ENCODE measurements at places on chromosomes 1 and 21.

- DNase-seq = no peak
These were observed 49.8 kb downstream of the SKI start for GRCh38 chr1:2277741-2278488.

- peak; percentile 89 for DNase-seq
These were observed 643 bp upstream of the MOV10 start for GRCh38 chr1:112673592-112674439.

DNA sequence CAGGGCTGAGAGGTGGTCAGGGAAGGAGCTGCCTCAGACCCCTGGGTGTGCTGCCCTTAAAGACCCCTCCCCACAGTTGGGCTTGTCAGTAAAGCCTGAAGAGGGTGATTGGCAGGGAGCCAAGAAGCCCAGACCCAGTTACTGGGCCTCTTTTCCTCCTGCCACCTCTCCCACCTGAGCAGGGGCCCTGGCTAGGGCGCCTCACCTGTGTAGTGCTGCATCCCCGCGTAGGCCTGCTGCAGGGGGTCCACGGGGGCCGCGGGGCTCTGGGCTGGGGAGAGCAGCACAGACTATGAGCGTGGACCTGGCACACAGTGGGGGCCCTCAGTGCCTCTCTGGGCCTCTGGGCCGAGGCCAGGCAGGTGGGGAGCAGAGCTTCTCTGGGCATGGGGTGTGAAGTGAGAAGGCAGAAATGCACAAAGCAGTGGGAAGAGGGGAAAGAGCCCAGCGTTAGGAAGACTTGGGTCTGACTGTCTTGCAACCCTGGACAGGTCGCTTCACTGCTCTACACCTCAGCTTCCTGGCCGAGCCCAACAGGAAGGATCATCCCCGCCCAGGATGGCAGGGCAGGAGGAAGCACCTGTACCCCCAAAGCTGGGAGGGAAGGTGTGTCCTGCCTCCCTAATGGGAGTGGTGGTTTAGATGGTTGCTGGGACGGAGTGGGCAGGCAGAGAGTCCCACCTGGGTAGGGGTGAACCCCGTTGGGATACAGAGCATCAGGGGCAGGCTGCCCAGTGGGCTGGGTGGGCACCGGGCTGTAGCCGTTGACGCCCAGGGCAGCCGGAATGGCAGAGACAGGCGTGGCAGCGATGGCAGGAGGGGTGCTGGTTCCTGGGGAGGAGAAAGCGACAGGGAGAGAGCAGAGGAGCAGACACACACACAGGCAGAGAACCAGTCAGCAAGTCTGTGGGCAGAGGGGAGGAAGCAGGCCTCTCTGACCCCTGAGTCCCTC, 9.9 kb downstream of the CELF3 start:
- no peak for DNase-seq

DNA sequence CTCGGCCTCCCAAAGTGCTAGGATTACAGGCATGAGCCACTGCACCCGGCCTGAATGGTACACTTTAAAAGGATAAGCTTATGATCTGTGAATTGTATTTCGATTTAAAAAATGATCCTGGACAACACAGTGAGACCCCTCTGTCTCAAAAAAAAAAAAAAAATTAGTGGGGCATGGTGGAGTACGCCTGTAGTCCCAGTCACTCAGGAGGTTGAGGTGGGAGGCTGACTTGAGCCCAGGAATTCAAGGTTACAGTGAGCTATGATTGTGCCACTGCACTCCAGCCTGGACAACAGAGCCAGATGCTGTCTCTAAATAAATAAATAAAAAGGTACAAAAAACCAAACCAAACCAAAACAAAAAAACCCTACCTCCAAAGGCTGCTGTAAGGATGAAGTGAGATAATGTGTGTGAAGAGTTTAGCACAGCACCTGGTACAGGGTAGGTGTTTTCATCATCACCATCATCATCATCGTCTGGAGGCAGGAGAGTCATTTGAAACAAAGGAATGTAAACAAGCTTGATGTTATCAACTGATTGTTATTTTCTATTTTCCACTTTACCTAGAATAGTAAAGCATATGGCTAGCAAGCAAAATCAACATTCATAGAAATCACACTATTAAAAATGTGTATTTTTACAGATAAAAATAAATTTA, 22.5 kb upstream of the HTR1D start:
- DNase-seq = no peak

- DNase-seq = no peak
These were observed 61.0 kb downstream of the DNTTIP2 start for GRCh38 chr1:93817819-93818569.

DNA sequence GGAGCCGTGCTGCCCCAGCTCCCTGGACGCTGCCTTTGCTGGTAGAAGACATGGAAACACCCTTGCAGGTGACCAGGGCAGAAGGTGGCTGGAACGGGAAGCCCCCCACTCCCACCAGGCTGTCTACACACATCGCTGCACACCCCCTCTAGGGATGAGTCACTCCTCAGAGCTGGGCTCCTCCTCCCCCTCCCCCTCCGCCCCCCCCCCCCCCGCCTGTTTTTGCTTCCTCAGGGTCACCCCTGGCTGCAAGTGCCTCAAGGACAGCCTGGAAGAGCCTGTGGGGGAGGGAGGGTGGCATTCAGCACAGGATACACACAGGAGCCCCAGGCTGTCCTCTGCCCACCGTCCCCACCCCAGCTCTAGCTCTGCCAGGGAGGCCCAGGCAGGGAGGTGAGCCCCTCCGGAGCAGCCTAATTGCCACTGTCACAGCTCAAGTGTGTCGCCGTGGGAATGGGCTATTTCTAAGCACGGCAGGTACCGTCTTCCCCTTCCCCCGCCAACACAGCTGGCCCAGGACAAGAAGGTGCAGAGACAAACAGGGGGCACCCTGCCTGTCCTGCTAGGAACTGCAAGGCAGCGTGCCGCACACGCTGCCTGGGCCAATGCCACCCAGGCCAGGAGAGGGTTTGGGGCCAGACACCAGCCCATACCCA, 2.5 kb downstream of the FNDC10 start:
- DNase-seq = no peak

- DNase-seq = no peak
These were observed 26.6 kb downstream of the SLX9 start for GRCh38 chr21:44966135-44967081.

DNA sequence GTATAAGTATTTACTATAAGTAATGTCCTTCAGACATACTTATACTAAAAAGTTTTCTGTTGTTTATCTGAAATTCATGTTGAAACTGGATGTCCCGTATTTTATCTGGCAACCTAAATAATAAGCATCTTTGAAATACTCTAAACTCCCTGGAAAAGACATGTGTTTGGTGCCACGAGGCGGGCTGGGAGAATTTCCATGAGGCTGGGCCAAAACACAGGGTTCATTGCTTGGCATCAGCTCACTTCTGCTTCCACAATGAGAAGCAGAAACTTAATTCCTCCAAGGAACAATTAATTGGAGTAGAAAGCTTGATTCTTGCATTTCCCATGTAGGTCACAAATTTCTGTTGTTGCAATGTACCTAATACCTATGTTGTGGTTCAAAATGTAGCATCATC, 110.2 kb downstream of the PSMG1 start:
- DNase-seq = no peak

- DNase-seq = no peak
These were observed 33.2 kb downstream of the HSD3B2 start for GRCh38 chr1:119448127-119448511.

- DNase-seq = peak; percentile 3
These were observed 74.9 kb downstream of the NFASC start for GRCh38 chr1:204945565-204945977.

- no peak for DNase-seq
These were observed 76.0 kb downstream of the POFUT2 start for GRCh38 chr21:45211661-45212060.

DNA sequence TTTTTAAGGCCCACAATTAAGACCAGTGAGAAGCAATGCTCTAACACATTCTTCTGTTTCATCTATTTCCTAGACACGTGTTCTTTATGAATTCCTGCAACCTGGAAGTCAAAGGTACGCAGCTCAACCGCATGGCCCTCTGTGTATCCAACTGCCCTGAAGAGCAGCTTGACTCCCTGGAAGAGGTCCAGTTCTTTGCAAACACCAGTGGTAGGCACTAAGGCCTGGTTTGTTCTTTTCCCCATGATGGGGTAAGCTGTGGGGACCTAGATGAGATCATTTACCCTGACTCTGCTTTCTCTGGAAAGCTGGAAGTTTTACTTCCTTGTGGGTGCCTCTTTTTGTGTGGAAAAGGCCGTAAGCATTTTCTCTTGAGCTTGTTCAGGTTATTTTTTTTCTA, 7.3 kb downstream of the SLC44A3 start:
- DNase-seq = no peak

- DNase-seq = peak; percentile 10
These were observed 2.9 kb upstream of the CENPL start for GRCh38 chr1:173827611-173828010.

GRCh38 chr1:99969260-99969728, 502 bp upstream of the SLC35A3 start:
- DNase-seq = peak; percentile 21

DNA sequence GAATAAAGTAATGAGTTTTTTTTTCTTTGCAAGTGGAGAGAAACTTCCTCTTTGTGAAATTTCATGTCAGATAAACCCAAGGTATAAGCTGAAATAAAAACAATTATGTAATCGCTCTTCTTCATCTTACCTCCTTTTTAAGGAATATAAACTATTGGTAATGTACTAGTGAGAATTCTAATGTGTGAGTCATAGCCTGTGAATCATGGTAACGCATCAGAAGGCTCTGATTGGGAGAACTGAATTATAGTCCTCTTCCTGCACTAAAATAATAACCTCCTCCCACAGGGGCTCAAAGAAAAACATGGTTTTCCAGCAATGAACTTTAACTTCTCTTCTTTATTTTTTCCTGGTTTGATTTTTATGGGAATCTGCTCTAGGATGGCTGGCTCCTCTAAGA, 57.1 kb upstream of the COX20 start:
- DNase-seq = peak; percentile 81

- DNase-seq = no peak
These were observed 93.8 kb downstream of the USP25 start for GRCh38 chr21:15823486-15824150.

GRCh38 chr1:240178366-240178765, 86.7 kb downstream of the FMN2 start:
- DNase-seq = no peak

DNA sequence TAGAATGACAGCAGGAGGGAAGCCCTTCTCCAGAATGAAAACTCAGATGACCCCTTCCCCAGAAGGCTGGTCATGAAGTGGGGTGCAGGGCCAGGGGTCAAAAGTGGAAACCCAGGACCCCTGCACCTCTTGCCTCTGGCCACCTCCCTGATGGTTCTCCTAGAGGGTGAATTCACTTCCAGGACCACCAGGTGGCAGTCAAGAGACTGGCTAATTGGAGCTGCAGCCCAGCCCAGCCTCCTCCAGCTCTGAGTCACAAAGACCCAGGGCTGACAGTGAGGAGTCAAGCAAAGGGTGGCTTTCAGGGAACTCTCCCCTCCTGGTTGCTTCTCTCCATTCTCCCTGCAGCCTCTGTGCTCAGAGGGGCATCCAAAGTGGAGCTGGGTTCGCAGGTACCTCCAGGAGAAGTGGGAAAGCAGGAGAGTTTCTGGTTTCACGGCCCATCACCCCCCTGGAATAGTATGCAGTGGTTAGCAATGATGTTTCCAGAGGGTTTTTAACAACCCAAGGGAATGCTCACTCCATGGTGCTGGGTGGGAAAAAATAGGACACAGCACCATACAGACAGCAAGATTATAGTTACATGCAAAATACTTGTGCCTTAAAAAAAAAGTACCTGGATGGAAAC, 6.1 kb upstream of the EPHB2 start:
- peak; percentile 90 for DNase-seq

- DNase-seq = no peak
These were observed 11.7 kb upstream of the MAP3K21 start for GRCh38 chr1:233315718-233316301.

GRCh38 chr1:52127181-52128180, 14.4 kb upstream of the ZFYVE9 start:
- DNase-seq = peak; percentile 90

DNA sequence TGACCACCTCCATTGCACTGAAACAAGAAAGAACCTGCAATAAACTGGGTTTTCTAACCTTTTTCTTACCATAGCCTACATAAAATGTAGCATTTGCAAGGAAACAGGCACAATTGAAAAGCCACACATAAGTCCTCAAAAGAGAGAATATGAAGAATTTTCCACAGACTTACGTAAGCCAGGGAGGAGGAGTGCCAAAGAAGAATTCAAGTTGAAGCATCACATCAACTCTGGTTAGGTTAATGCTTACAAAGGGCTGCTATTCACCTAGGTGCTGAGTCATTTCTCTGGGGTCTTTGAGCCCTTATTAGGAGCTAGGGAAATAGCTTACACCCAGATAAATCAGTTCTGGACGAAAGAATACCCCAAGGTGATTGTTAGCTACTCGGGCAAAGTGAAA, 9.6 kb downstream of the OSCP1 start:
- DNase-seq = peak; percentile 10

DNA sequence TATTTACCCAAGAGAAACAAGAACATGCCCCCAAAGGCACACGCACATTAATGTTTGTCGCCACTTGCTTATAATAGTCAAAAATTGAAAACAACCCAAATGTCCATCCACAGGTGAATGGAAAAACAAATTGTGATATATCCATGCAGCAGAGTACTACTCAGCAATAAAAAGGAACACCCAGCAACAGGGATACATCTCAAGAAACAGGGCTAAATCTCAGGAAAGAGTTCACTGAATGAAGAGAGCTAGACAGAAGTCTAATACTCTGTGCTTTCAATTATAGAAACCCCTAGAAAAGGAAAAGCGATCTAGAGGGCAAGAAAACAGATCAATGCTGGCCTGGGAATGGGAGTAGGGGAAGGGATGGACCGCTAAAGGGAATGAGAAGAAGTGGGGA, 36.7 kb upstream of the LAPTM5 start:
- no peak for DNase-seq

GRCh38 chr1:87647430-87648177, 318.9 kb downstream of the LMO4 start:
- DNase-seq = no peak

- no peak for DNase-seq
These were observed 83.8 kb upstream of the JAK1 start for GRCh38 chr1:65049941-65050713.

- no peak for DNase-seq
These were observed 3.0 kb upstream of the ATP1B1 start for GRCh38 chr1:169103480-169103893.

- DNase-seq = no peak
These were observed 35.9 kb upstream of the SAMSN1 start for GRCh38 chr21:14581902-14582457.

- no peak for DNase-seq
These were observed 194.3 kb downstream of the KCTD3 start for GRCh38 chr1:215761446-215761845.

DNA sequence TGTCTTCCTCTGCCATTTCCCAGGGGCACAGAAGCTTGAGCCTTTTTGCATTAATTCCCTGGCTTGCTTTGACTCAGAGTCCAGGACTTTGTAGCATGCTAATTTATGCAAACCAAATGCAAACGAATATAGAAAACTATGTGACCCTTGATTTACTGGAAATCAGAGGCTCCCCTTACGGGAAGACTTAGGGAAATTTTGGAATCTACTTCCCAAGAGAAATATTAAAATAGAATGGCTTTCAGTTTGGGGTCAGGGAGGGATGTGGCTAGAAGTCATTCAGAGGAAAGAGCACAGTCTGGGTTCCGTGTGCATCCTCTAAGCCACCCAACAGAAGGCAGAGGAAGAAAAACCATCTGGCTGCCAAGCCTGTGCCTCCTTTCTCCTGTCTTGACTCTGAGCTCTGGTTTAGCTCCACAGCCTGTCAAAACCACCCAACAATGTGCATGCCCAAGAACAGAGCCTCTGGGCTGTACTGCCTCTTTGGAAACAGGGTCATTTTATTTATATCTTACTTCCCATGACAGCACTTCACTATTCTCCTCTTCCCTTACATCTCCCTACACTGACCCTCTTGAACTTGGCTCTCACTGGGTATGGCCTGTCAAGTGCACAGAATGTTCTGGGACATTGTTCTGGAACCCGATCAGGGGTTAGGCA, 30.1 kb downstream of the ATF3 start:
- DNase-seq = no peak

All from choroid plexus epithelial cell (primary cell).